ENCODE measurements at places on chromosomes 2 and 18. TPM values are rescaled to one million over a fixed set of nuclear protein-coding genes. Genes with fewer than 3 reads are reported as not detected.

GRCh38 chr2:132937629-132938028 is 267.6 kb upstream of the LYPD1 start:
- DNase-seq = peak; percentile 47

FBLN7 gene
- 3.0 TPM for total RNA-seq

- no peak for DNase-seq
Observed at GRCh38 chr2:22359071-22359672, 1025.8 kb upstream of the KLHL29 start.

- peak; percentile 1 for DNase-seq
Observed at GRCh38 chr2:36871068-36871707, 95.1 kb downstream of the STRN start.

LBX2 gene
- 1.6 TPM for total RNA-seq

- no peak for DNase-seq
Observed at GRCh38 chr2:22901471-22902179, 483.4 kb upstream of the KLHL29 start.

Measured in M059J (cell line).